C1 segment of cervical spinal cord (tissue), 14 donors: ENCODE measurements at places on chromosomes 6 and 20.

- no peak for DNase-seq
These were observed 89.9 kb upstream of the MTHFD1L start for GRCh38 chr6:150775415-150776203.

GRCh38 chr6:152004896-152005295 lies 197.4 kb downstream of the ESR1 start:
- DNase-seq, result no peak

GRCh38 chr6:47342824-47343223 lies 33.1 kb upstream of the TNFRSF21 start:
- no peak for DNase-seq

DNA sequence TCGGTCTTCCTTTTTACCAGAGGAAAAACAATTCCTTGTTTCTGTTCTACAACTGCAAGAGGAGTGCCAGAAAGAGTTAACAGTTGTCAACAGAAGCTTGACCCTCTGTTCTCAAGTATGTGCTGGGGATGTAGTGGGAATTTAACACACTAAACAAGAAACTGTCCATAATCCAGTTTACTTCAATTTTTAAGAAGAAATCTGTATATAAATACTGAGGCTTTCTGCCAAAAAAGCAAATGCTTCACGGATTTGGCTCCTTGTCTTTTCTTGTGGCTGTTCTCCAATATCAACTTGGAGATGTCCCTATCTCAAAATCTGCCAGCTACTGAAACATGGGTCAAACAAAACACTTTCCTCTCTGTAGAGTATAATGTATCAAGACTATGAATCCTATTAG lies 26.8 kb downstream of the REV3L start:
- no peak for DNase-seq

DNA sequence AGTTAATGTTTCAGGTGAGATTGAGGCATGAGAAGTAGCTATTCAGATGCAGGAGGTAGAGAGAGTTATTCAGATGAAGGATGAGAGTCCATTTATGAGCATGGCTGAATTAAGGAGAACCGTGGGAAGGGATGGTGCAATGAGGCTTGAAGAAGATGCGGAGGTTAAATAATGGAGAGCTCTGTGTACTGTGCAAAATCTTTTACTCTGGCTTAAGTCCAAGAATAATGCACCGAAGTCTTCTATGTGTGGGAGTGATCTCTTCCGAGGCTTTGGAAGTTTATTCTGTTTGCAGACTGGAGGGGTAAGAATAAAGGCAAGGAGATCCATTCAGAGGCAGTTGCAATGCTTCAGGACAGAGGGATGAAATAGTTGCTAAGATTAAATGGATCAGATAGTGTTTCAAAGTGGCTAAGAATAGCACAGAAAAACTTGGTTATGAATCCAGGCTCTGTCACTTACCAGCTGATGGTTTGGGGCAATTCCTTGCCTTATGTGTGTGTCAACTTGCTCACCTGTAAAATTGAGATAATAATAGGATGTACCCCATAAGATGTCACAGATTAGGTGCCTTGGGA lies 467.1 kb downstream of the HDGFL1 start:
- no peak for DNase-seq

DNA sequence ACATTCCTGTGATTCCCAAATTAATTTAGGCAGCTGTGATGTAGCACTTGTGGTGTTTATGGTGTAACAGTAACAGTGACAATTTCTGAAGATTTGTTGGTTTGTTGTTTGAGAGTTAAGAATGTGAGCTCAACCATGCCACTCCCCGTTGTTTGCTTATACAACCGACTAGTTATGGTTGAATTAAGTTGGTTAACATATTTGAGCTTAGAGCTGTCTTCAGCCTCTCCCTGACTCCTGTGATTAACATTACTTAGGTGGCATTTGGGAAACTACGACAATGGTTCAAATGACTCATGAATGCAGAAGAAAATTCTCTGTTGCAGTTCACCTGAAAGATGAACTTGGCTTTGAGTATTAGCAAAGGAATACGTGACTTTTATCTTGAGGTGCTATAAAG lies 35.9 kb upstream of the PRL start:
- DNase-seq, result no peak

GRCh38 chr6:14286144-14286543 lies 168.6 kb downstream of the CD83 start:
- DNase-seq, result no peak

DNA sequence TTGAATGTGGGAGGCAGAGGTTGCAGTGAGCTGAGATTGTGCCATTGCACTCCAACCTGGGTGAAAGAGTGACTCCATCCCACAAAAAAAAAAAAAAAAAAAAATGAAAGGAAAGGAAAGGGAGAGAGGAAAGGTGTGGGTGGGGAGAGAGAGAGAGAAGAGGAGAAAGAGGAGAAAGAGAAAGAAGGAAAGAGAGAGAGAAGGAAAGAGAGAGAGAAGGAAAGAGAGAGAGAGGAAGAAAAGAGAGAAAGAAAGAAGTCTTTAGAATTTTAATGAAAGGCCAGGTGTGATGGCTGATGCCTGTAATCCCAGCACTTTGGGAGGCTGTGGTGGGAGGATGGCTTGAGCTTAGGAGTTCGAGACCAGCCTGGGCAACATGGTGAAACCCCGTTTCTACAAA lies 7.7 kb upstream of the BCAS4 start:
- DNase-seq, result no peak

GRCh38 chr6:30463651-30464618 lies 25.4 kb upstream of the HLA-E start:
- DNase-seq, result no peak

GRCh38 chr6:33632558-33633039 lies 11.5 kb downstream of the ITPR3 start:
- no peak for DNase-seq

DNA sequence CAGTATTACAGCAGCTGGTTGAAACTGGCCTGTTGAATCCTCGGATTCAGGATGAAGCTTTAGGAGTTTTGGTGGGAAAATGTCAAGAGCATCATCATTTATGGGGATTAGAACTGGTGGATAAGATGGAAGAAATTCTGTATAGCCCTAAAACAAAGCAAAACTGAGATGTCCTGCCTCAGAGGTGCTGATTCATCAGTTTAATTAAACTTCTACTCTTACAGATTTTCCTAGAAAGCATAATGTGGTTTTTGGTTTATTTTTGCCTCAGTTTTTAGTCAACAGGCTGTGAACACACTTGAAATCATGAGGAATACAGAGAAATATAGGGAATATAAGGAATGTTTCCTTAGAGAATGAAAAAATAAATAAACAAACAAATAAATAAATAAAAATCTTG lies 228.7 kb upstream of the POU3F2 start:
- DNase-seq, result no peak

- DNase-seq, result no peak
These were observed 90.7 kb downstream of the SNAP25 start for GRCh38 chr20:10309326-10309725.

DNA sequence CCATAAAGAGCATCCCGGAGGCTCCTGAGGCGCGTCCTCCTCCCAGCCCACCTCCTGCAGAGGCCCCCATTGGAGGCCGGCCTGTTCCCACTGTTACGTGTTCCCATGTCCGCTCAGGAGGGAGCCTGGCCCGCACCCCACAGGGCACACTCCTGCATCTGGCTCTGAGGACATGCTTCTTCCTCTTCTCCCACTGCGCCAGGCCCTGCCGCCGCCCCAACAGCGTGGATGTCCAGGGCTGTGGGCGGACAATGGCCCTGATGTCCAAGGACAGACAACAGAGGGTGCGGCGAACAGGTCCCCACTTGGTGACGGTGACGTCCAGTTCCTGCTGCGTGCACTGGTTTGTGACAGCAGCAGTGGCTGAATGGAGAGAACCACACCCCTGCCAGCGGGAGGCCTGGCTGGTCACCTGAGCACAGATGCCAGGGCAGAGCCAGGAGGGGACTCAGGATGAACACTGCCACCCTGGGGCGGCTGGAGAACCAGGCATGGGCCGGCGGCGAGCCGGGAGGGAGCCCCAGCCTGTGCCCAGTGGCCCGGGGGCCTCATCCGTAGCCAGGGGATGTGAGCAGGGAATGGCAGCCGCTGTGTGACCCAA lies 26.6 kb downstream of the FRMD1 start:
- no peak for DNase-seq

GRCh38 chr20:23212464-23212995 lies 126.4 kb upstream of the CD93 start:
- DNase-seq, result no peak

DNA sequence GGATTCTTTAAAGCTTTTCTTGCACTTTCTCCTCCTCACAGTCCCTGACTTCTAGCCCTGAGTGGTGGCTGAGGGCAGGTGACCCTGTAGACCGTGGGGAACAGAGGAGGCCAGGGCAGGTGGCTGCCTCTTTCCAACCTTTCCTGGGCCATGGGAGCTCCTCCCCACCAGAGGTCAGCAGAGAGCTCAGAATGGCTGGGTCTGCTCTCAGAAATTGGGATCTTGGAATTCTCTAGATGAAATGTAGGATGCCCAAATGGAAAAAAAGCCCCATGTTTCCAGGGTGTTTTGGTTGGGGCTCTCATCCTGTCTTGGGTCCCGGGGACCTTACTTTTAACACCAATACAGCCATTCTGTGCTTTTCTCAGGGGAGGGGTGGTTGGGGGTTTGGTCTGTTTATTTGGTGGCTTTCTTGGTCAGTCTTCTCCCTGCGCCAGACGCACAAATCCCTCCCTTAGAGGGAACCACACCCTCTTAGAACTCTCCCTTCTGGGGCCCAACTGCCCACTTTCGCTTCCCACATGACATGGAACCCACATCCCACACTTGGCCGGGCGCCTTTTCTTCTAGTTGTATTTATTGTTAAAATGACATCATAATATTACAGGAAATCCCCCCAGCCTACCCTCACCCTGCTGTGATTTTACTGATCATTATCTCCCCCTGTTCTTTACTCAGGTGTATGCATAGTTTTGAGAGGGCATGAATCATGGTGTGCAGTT lies 17.9 kb downstream of the GNAS start:
- DNase-seq, result peak; percentile 18

GRCh38 chr20:22544462-22544861 lies 39.9 kb downstream of the FOXA2 start:
- DNase-seq, result no peak

GRCh38 chr6:51830666-51831065 lies 256.7 kb downstream of the PKHD1 start:
- no peak for DNase-seq

DNA sequence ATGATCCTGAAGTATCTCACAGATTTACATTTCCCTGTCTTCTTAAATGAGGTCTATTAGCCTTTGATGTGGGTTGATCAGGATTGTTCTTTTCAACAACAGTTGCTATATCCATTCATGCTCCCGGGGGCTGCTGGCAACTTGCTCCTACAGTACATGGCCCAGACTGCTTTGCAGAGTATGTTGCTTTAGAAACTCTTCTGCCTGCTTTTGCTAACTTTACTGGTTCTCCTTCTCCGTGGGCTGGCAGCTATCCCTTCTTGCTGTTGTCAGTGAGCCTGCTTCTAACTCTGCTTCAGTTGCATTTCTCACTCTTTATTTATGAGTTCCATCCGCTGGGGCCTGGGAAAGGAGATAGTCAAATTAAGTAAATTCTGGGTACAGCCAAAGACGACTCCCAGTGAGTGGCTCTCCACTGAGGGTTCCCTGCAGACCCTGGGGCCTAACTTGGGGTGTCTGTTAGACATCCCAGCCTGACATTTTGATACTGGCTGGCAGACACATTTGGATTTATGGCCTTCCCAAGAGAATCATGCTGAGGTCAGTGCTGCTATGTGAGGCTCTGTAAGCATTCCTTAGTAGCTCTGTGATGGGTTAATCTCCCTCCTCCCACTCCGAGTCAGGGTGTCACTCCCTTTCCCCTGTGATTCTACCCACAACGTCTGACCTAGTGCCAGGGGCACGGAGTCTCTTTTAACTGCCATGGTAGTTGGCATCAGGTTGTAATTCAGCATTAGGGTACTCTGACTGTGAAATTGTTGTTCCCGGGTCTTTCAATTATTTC lies 73.6 kb downstream of the SLX4IP start:
- DNase-seq, result no peak

GRCh38 chr6:42974919-42975505 lies 4.0 kb downstream of the PEX6 start:
- DNase-seq, result no peak

DNA sequence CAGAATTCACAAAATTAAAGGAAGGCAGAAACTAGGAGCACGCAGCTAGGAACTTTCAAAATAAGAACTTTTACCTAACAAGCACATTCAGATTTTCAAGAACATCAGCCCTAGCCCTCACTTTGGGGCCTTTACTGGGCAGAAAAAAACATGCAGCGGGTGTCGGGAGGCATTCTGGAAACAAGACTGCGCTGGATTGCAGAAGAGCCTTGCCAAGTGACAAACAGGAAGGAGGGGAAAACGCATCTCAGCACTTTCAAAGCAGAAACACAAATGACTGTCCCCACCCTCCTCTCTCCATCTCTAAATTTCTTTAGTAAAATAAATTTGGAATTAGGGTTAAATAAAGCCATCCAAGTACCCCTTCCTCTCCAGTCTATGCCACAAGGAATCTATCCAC lies 74.6 kb upstream of the RREB1 start:
- DNase-seq, result no peak

DNA sequence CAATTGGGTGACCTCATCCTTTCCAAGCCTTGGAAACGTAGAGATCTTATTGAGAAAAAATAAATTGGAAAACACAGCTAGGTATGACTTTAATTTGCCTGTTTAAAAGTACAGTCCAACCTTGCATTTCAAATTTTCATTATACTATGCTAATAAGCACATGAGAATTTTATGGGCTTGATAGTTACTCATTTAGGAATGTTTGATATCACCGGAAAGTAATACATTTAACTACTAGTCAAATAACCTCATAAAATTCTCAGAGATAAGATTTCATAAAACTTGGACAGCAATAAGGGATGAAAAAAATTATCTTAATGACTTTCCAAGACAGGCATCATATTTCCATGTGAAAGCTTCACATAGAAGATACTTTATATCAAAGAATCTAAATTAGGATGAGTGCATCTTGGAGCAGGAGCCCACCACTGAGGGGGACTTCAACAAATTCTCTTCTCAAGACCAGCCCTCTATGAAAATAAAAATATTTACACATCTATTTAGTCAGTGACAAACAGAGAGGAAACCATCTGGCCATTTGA lies 236.3 kb downstream of the EPHA7 start:
- DNase-seq, result no peak

GRCh38 chr20:9200620-9201019 lies 131.7 kb downstream of the PLCB4 start:
- DNase-seq, result no peak

DNA sequence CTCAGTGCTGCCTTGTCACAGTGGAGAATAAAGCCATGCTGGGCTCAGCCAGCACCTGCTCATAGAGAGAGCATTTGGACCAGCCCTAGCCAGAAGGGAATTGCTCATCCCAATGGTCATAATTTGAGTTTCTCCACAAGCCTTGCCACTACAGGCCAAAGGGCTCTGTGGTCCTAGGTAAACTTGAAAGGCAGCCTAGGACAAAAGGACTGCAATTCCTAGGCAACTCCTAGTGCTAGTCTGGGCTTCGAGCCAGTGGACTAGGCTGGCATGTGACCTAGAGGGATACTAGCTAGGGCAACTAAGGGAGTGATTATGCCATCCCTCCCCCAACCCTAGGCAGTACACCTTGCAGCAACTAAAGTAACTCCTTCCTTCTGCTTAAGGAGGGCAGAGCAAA lies 516.2 kb downstream of the BCKDHB start:
- no peak for DNase-seq

DNA sequence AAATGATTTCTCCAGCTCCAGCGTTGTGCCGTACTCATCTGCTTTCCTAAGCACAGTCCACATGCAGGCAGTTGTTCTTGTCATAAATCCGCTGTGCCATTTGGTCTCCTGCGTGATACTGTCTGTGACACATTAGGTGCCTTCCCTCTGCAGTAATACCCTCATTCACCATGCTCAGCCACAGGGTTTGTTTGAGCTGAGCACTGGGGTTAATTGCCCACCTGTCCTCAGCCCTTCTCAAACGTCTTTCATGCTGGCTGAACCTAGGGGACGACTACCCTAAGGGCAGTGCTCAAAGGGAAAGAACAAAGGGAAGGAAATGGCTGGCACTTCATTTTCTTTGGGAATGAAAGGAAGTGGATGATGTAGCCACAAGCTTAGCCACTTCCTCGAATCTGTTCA lies 64.2 kb upstream of the MYLIP start:
- no peak for DNase-seq
